ENCODE measurements at places on chromosomes 5 and 9.

DNA sequence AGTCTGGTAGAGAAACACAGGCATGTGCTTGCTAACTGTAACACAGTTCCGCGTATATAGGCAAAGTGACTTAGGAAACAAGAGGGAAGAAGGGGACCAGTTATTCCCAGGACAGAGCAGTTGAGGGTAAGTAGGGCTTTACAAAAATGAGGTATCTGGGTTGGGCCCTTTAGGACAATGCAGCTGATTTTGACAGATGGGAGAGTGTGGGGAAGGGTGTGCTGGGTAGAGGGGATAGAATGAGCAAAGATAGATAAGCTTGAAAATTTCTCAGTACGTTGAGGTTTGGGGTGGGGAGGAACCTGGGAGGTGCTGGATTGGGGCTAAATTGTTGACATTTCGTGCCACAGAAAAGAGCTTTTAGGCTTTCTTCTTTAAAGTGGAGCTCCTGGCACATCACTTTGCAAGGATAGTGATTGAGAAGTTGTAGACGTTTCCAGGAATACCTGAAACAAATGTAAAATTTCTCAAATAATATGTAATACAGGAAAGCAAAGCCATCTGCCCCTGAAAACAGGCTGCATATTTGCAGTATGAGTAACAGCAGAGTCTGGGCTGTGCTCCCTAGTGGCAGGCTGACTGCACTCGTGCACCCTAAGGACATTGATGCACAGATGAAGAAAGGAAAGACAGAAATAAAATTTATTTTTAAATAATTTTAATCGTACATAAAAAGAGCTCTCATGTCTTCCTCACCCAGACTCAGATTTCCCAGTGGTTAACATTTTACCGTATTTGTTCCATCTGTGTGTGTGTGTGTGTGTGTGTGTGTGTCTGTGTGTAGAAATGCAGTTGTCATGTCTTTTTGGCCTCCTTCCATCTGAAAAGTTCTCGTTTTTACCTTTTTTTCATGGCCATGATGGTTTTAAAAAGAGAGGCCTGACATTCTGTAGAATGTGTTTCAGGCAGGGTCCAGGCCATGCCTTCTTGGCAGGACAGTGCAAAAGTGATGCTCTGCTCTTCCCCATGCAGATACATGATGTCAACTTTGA is 144.9 kb upstream of the DMRT1 start:
- no peak for DNase-seq

DNA sequence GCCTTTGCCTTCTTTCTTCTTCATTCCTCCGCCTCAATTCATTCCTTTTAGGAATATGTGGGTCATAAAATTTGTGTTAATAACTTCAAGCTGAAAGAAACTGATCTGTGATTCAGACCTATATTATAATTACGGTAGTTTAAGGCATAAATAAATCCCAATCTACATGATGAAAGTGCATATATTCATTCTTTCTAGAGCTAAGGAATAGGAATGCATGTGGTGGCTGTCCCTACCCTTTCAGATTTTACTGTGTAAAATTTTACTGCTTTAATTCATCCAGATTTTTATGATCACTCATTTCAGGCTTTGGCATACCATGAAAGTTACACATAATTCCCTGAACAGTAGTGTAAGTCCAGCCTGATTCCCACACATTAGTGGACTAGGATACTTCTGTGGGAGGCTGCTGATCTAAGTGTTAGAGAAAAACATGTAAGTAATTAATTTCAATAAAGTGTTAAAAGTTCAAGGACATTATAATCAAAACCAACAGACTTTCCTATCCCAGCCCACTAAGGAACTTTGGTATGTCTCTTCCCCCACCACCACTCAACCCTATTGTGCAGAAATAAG is 83.1 kb downstream of the HINT1 start:
- no peak for DNase-seq

- no peak for DNase-seq
These were observed 35.7 kb downstream of the EXD3 start for GRCh38 chr9:137387114-137387890.

DNA sequence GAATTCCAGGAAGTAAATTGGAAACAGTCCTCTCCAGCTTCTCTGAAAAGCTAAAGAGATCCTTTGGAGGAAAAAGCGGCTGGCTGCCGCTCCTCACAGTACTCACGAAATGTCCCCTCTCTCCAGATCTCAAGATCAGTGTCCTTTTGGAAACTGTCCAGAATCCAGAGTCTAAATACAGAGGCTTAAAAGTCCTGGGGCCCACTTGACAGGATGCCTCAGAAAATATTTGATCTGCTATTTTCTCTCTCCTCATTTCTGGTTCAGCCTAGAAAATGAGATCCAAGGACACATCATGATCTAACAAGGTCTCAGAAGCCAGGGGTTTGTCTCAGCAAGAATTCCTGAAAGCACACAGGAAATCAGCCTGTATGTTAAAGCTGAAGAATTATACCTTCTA is 7.2 kb downstream of the C1QTNF2 start:
- no peak for DNase-seq

DNA sequence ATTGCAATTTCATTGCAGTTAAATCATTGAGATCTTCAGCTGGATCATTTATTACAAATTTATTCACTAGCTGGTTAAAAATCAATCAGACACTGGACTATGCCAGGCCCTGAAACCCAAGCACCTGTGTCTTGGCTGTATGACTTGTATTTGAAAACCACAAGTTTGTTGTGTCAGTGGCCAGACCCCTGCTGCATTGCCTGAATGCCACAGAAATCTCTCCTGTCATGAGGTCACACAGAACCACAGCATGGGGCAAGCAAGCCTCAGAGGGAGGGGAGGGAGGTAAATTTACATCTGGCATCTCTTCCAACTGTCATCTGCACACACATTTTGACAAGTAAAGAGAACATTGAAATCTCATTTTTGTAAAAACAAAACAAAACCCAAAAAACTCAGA is 90.0 kb downstream of the ARRDC3 start:
- peak; percentile 20 for DNase-seq

DNA sequence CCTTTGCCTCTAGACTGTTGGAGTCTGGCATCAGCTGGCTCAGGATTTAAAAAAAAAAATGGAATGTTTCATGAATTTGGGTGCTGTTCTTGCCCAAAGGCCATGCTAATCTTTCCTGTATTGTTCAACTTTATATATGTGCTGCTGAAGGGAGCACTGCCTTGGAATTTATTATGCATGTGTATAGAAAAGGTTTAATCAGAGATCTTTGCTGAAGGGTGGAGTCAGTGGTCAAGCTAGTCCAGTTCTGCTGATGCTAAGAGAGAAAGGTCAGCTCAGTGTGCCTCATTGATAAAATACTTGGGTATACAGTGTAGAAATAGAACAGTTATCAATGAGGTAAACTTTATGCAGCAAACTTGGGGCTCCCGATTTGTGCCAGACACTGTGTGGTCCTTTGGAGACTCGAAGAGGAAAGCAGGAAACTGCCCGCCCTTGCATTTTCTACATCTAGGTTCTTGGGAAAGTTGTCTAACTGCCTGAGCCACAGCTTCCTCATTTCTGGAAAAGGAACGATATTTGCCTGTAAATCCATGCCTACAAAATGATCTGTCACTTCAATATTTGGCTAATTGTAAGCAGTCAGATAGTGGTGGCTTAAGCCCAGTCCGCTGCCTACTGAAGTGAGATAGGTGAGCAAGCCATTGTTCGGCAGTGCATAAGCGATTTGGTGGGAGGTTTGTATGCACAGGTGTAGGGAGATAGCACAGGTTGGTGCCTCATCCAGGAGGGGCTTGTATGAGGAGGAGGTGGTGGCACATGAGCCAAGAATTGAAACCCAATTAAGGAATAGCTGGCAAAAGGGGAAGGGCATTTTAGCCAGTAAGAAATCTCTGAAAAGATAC is 29.2 kb upstream of the GTF2H2C start:
- DNase-seq = peak; percentile 71

DNA sequence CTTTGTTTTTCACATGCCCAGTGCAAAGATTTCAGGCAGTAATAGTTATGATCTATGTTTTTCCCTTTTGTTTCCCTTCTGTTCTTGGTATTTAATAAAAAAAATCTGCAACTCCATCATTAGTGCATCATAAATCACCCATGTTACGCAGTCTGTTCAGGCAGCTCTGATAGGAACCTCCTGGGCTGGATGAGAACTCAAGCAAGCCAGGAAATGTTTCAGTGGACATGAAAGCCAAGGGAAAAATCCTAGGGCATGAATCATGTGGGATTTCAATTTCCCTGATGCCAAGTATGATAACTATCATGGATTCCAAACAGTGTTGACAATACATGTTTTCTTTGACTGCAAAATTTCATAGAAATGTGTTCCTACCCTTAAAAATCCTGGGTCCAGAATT is 119.7 kb upstream of the TARS1 start:
- no peak for DNase-seq

DNA sequence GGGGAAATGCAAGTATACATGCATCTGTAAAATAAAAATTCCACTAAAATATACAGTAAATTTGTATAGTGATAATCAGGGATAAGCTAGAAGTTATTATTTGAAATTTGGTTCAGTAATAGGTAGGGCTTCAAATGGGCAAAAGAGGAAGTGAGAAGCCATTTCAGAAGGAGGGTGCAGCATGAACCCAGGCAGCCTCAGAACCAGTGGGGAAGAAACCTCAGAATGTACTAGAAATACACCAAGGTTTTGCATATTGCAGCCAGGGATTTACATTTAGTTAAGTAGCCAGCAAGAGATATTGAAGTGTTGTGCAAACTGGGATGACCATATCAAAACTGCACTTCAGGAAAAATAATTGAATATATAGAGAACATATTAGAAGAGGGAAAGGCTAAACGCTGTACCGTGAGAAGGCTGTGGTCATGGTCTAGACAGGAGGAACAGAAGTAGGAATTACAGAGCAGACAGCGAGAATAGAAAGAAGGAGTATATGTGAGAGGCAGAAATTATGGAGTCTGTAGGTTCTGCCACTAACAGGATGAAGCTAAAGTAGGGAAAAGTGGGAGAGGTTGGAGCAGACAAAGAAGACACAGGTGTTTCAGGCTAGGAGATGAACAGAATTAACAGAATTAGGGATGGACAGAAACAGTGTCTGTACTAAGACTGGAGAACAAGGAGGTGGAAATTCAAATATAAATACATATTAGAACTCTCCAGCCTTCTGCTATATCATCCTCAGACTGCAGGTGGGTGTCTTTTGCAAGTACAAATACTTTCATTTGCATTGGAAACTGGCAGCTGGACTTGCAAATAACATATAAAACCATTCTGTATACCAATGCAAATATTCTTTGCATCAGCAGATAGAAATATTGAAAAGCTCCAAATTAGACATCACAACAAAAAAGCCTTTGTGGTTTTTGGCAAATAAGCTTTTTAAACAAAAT is 335.6 kb downstream of the ZNF608 start:
- DNase-seq = no peak

DNA sequence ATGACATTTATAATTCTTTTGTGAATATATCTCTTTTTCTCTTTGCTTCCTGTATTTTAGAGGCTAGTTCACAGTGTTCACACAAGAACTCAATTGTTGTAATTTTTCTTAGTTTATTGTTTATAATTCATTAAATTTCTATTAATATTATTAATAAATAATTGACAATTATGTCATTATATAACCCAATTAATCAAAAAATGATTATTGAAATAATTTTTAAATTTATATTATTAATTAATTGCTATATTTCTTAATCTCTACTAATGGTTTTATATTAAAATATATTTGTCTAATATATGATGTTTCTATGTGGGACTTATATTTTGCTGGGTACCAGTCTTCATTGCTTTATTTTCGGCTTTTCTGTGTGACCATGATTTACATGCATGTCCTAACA is 618.4 kb downstream of the CDH9 start:
- DNase-seq = no peak

- DNase-seq = no peak
These were observed 47.6 kb downstream of the NSG2 start for GRCh38 chr5:174093123-174093522.

DNA sequence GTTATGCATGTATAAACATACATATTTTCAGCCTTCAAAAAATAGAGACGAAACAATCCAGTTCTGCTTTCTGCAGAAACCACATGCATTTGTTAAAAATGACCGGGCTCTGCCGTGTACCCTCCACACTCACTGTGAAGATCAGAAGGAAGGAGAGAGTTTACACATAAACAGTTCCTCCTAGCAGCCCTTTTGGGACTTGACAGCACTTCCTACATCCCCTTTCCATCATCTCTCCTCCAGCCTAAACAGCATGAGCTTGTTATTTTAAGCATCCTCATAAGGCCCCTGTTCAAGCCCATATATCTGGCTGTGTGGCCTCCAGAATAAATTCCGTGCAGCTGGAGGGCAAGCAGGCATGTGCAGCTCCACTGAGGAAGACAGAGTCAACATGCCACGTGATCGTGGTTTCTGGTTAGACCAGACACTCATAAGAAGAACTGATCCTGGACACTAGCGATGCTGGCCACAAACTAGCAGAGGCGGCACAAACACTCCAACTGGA is 42.2 kb downstream of the NIPAL4 start:
- DNase-seq = peak; percentile 28

DNA sequence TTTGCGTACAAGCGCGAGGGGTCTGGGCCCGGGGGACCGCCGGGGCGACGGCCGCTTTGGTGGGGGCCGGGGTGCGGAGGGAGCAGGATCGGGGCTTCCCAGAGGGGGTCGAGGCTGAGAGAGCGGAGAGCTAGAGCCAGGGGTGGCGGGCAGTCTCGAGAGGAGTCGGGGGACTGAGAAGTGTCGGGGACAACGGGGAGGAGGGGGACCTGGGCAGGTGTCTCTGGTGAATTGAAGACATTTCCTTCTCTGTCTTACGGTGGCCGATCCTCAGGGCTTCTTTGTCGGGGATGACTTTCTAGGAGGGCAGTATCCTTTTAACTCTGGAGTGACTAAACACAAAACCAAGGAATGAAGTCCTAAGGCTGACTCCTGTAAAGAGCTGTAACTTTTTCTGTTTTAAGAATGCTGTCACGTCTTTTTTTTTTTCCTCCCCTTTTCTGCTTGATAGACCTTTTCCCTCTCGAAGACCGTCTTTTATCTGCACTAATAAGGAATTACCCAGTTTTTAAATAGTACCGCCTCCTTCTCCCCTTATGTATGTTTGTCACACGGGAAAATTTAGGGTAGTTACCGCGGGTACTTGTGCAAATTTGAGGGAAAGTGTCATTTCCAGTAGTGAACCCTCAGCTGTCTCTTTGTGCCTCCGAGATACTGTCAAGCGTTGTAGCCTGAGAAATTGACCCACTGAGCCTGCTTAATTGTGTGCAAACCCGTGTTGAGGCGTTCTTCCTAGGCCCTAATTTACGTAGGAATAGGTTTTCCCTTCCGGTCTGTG is 822 bp downstream of the DENND4C start:
- DNase-seq = peak; percentile 44
